ENCODE measurements at places on chromosomes 1 and 21. TPM values are rescaled to one million over a fixed set of nuclear protein-coding genes. Genes with fewer than 3 reads are reported as not detected.

DMRTA2 gene
- not detected for total RNA-seq

VWA5B1 gene
- not detected for total RNA-seq

- DNase-seq: no peak
These were observed 9.3 kb downstream of the EEIG2 start for GRCh38 chr1:108569097-108569728.

- no peak for DNase-seq
These were observed 263.7 kb upstream of the SGIP1 start for GRCh38 chr1:66270119-66270812.

GRCh38 chr1:219858980-219859379, 69.4 kb downstream of the SLC30A10 start:
- no peak for DNase-seq

GRCh38 chr1:163874070-163874469, 552.3 kb downstream of the NUF2 start:
- no peak for DNase-seq

DNA sequence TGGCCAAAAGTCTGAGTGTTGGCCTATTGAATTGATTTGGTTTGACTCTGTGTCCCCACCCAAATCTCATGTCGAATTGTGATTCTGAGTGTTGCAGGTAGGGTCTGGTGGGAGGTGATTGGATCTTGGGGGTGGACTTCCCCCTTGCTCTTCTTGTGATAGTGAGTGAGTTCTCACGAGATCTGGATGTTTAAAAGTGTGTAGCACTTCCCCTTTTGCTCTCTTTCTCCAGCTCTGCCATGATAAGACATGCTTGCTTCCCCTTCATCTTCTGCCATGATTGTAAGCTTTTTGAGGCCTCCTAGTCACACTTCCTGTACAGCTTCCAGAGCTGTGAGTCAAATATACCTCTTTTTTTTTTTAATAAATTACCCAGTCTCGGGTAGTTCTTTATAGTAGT, 297.1 kb upstream of the ZRANB2 start:
- no peak for DNase-seq

GRCh38 chr1:33872275-33872674, 8.4 kb downstream of the HMGB4 start:
- no peak for DNase-seq

DNA sequence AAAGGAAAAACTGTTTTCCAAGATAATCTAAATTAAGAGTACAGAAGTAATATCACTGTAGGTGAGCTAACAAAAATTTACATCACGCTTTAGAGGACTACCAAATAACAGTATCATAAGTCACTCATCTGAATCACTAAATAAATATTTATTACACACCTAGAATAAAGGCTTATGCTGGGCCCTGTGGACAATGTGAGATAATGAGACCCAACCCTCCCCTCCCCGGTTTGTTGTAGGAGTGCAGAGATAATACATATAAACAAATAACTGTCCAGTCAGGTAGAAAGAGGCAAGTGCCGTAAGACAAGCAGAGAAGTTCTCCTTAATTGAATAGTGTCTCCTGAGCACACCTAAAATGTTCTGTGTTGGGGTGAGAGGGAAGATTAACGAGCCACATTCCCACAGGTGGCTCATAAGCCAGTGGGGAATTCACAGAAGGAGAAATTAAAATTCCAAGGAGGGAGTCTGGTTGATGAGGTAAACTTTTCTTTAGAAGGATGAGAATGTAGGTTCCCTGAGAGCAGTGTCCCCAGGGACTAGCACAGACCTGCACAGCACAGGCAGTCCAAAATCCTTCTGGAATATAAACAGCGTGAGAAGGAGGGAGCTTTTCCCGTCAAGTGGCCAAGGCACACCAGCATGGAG, 241.4 kb downstream of the NFIA start:
- DNase-seq: no peak

GRCh38 chr1:232901255-232901654, 49.2 kb upstream of the NTPCR start:
- no peak for DNase-seq

Measured in spleen (tissue), 13 donors.